Activated CD4-positive, alpha-beta T cell treated with anti-CD3 and anti-CD28 coated beads, Interleukin-2, amount 10 ng/mL, durations not matched to agents 24 days and 14 days (primary cell): ENCODE measurements at places on chromosomes 7 and 10.

DNA sequence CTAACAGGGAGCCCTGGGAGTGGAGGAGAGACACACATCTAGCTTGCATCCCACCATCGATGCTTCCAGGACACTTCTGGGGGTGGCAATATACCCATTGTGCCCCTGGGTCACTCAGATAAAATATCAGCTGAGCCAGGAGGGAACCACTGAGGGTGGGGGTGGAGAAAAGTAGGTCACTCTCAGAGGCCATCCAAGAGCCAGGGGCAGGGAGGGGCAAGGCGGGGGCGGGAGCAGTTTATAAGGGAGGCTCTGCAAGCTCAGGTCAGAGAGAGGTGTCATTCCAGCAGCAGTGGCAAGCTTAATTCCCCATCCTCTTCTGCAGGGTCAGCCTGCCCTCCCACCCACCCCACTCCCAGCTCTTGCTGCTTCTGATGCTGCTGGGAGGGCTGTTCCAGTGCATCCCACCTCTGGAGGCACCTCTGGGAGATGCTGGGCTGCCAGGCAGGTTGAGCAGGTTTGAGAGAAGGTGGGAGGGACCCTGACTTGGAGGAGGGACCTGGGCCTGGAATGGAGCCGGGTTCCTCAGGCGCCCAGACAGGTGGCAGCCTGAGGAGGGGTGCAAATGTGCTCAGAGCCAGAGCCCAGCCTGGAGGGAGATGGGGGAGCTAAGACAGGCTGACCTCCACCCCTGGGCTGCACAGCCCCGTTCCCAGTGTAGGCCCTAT, 20.1 kb upstream of the TLX1 start:
- H3K27me3 ChIP-seq = peaks cover 40% of the 10 kb centered on the region
- H3K27ac ChIP-seq = no peak overlapping the region
- DNase-seq = no peak
- H3K36me3 ChIP-seq = no peaks in the 10 kb centered on the region
- H3K4me1 ChIP-seq = no peaks in the 10 kb centered on the region

DNA sequence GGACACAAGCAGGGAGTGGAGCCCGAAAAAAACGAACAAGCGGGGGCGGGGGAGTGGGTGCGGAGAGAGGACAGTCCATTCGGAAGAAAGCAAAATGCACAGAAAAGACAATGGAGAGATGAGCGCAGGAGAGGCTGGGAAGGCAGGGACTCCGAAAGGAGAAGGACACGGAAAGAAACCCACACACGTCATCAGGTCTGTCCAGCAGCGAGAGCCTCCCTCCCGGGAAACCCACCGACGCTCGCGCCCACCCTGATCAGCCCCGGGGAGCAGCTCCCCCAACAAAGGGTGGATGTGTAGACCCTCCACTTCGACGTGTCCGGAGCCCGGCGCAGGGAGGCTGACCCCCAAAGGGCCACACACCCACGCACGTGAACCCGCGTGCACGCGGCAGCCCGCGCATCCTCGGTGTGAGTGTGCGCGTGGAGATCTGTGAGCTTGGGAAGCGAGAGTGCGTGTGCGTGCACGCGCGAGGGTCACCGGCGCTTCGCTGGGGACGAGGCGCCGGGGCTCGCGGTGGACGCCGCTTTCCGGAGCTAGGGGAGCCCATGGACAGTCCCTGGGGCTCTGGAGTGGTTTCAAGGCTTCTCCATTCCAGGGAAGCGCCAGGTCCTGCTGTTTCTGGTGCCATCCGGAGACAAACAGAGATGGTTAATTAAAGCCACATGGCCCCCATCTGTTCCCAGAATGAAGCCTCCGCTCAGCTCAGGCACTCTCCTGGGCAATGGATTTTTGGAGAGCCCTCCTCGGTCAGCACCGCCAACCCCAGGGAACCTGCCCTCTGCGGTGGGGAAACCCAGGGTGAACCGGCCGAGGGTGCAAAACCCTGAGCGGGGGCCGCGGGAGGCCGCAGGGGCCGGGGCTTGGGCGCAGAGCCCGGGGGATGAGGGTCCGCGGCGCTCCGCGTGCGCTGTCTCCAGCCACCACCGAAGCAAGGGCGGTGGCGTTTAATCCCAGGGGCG, 916 bp downstream of the LAMB1 start:
- peak overlapping the region; percentile 79 for H3K4me3 ChIP-seq
- H3K27ac ChIP-seq = no peak overlapping the region
- peaks cover 63% of the 10 kb centered on the region for H3K27me3 ChIP-seq
- no peak for DNase-seq
- H3K4me1 ChIP-seq = peaks cover 8% of the 10 kb centered on the region

DNA sequence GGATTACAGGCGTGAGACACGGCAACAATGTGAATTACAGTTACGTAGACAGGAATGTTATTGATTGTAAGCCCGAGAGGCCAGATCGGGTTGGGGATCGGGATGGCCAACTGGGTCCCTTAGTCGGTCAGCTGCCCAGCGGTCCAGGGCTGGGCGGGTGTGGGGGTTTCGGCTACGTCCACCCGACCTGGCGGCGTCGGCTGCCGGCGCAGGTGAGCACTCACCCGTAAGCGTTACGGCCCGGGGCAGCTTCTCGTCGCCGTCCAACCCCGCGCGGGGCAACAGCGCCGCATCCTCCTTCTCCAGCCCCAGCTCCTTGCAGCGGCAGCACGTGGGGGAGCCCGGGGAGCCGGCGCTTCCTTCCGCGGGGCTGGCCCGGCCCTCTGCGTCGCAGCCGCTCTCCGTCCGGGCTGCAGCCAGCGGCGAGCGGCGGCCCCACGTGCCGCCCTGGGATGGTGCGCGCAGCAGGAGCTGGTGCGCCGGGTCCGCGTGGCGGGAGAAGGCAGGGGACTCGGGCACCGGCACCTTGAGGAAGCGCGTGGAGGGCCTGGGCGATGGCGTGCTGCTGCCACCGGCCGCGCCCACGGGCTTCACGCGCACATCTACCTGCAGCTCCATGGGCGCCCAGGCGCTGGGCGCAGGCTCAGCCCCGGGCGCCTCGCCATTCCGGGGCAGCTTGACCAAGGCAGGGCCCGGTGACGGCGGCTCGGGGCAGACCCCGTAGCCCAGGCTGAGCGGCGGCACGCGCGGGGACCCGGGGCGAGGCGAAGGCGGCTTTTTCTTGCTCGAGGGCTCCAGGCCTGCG, 609 bp downstream of the KLRG2 start:
- peak; percentile 71 for DNase-seq
- peaks cover 1% of the 10 kb centered on the region for H3K4me1 ChIP-seq
- H3K27ac ChIP-seq = peak overlapping the region; percentile 41
- peaks cover 46% of the 10 kb centered on the region for H3K27me3 ChIP-seq
- no peaks in the 10 kb centered on the region for H3K36me3 ChIP-seq
- H3K4me3 ChIP-seq = peak overlapping the region; percentile 64

- H3K27me3 ChIP-seq = no peaks in the 10 kb centered on the region
- no peaks in the 10 kb centered on the region for H3K36me3 ChIP-seq
- no peak overlapping the region for H3K27ac ChIP-seq
- H3K4me1 ChIP-seq = no peaks in the 10 kb centered on the region
These were observed 45.4 kb downstream of the GPR37 start for GRCh38 chr7:124720195-124720594.

GRCh38 chr7:44793919-44794318, 2.6 kb upstream of the PPIA start:
- DNase-seq = no peak
- no peaks in the 10 kb centered on the region for H3K27me3 ChIP-seq
- H3K4me3 ChIP-seq = no peak overlapping the region
- peaks cover 24% of the 10 kb centered on the region for H3K36me3 ChIP-seq
- no peak overlapping the region for H3K27ac ChIP-seq

GRCh38 chr7:129698516-129699418, 87.2 kb downstream of the NRF1 start:
- H3K4me1 ChIP-seq = peaks cover under 1% of the 10 kb centered on the region
- DNase-seq = no peak
- peaks cover 14% of the 10 kb centered on the region for H3K36me3 ChIP-seq
- no peaks in the 10 kb centered on the region for H3K27me3 ChIP-seq
- H3K27ac ChIP-seq = no peak overlapping the region
